ENCODE measurements at places on chromosomes 3 and 15.

- no peak for DNase-seq
Measured at GRCh38 chr15:65916664-65917406, 47.5 kb downstream of the RAB11A start.

GRCh38 chr3:23258110-23258509, 55.0 kb downstream of the UBE2E2 start:
- DNase-seq = no peak

GRCh38 chr3:27688053-27688452, 34.1 kb downstream of the EOMES start:
- DNase-seq = no peak

- DNase-seq = no peak
Measured at GRCh38 chr3:9168241-9168741, 81.2 kb downstream of the SRGAP3 start.

Measured in naive thymus-derived CD8-positive, alpha-beta T cell (primary cell).